ENCODE measurements at places on chromosomes 1 and 21.
A peak's percentile ranks its signal among the peaks of the same experiment; 100 is the strongest.

DNA sequence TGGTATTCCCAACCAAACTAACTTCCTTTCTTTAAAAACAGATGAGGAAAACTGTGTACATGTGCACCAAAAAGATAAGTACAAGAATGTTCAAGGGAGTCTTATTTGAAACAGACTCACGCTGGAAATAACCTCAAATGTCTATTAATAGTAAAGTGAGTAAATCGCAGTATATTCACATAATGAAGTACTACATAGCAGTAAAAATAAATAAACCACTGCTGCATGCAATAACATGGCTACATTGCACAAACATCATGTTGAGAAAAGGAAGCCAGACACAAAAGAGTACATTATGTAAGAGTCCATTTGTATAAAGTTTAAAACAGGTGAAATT, 5.2 kb upstream of the DENND2D start:
- no peak for DNase-seq

DNA sequence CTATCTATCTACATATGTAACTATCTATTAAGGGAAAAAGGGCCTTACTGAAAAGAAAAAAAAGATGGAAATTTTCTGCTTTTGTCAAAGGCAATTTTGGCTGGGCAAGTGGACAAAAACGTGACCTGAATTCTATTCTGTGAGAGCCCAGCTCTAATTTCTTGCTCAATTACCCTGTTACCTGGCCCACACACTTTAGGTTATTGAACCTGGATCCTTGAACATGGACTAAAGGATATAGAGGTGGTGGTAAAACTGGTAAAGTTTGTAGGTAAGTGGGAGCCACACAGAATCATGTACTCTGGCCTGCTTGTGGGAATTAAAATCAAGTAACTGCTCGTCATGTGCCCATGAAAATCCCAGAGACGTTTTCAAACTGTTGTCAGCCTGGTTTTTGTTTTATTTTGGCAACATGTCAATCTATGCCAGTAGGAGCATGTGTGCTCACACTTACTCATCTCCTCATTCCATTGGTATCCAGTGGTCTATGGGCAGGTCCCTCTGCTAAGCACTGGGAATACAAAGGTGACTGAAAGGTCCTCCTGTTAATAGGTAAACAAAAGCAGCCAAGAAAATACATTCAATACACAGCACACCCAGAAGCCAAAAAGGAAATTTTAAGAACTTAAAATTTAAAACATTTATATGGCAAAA, 113.7 kb upstream of the WARS2 start:
- no peak for DNase-seq

DNA sequence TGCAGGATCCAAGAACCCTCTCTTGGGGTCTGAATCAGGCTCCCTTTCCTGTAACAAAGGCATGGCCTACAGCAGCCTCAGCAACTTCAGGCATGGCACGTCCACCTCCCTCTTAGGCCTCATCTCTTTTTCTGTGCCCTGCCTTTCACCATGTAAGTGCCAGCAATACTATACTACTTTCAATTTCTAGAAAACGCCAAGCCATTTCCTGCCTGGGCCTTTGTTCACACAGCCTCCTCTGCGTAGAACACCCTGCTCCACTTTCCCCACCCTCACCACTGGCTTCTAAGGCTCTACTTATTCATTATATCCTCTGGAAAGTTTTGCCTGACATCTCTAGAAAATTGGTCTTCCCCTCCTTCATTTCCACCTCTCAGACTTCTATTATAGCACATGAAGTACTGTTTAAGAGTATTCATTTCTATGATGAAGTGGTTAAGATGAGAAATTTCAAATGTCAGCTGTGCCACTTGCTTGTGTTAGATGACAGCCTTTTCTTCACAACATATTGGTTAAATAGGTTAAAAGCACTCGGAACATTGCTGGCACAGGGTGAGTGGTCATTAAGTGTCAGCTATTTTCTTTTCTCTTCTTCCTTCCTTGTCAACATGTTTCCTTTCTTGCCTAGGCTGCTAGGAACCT, 41.6 kb upstream of the VWA5B1 start:
- no peak for DNase-seq

- DNase-seq, result peak; percentile 37
These were observed 25.8 kb downstream of the OSBPL9 start for GRCh38 chr1:51642739-51643142.

DNA sequence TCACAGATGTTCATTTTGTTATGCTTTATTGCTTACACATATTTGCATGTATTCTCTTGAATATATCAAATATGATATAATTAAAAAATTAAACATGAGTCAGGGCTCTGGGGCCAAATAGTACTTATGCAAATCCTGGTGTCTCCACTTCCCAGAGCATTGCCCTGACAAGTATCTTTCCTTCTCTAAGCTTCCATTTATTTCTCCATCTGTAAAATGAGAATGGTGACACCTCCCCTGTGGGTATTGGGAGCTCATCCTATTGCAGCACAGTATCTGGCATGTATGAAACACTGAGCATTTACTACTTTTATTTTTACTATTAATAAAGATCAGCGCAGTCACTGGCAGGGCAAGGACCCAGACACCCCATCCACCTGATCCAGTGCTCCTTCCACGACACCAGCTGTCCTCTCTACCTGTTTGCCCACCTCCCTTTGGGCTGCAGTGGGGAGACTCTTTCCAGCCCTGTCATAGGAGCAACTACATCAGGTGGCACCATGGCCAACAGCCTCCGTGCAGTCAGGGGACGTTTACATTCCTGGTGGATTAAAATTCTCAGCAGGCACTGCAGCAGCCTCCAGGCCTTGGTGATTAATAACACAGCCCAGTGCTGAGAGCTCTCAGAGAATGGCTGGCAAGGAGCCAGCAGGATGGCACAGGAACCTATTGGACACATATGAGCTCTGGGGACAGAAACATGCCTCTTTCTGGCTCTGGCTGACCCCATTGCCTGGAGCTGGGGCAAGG, 113.0 kb downstream of the DMRTB1 start:
- DNase-seq, result no peak

DNA sequence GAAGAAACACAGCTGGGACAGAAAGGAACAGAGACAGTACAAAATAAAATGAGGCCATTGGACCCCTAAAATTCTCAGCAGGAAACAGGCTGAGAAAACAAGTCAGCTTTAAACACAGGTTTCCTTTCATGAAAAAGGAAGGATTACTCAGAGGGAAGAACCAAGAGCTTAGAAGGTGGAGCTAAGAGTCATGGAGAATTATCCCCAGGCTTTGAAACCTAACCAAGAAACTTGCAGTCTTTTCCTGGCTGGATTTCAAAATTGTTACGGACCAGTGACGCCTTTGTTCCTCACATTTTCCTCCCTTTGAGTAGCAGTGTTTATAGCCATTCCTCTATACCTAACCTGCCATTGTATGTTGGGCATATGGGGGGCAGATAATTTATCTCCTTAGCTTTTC, 8.8 kb downstream of the HMGB4 start:
- DNase-seq, result no peak

DNA sequence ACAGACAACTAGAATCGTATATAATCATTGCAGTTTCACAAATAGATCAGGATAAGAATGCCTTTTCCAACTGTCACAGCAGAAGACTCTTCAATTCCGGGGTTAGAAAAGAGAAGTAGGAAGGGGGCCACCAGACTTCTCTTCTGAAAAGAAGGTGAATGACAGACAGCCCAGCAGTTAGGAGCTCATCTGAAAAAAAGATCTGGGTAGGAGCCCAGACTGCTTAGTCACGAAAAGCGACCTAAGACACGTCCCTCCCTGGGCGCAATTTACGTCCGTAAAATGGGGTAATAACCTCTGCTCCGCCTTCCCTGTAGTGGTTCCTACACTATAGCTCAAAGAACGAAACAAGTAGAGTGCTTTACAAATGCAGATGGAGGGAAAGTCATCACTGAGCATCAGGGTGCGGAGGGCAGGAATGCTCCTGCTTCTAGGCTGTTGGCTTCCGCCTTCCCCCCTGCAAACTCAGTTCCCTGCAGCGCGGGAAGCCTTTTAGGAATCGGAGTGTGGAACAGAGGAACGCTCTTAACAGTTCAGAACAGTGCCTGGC, 582 bp downstream of the ORC1 start:
- no peak for DNase-seq

- no peak for DNase-seq
These were observed 79.0 kb downstream of the ZNF281 start for GRCh38 chr1:200330741-200331428.

DNA sequence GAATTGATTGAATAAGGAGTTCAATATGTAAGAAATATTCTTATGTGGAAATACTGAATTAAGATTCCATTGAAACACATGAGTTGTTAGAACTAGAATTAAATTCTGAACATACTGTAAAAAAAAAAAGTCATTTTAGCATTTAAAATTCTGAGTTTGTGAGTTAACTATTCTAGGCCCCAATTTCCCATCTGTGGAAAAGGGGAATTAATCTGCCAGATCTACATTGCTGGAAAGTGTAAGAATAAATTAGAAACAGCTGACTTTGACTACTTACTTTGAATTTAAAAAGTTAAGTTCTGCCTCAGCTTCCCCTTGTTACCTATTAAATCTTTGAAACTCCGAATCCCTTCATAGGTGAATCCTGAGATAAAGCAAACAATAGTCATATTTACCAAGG, 103.0 kb downstream of the SNX7 start:
- DNase-seq, result no peak

- no peak for DNase-seq
These were observed 6.7 kb upstream of the SLC9A1 start for GRCh38 chr1:27161594-27161993.

DNA sequence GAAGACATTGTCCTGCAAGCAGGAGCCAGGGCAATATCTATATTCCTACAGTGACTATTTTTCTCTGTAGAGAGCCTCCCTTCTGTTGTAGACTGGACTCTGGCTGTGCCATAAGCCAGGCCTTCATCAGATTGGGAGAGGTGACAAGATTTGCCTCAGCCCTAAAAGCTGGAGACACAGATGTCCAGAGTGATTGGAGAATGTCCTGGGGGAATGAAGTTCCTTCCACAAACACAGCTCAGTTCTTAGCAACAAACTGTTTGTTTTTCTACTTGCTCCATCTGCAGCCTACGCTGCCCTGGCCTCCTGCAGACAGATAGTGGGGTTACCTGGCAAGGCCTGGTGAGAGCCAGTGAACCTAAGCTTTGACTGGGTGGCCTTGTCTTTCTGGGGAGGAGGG, 29.9 kb upstream of the SNX27 start:
- no peak for DNase-seq

DNA sequence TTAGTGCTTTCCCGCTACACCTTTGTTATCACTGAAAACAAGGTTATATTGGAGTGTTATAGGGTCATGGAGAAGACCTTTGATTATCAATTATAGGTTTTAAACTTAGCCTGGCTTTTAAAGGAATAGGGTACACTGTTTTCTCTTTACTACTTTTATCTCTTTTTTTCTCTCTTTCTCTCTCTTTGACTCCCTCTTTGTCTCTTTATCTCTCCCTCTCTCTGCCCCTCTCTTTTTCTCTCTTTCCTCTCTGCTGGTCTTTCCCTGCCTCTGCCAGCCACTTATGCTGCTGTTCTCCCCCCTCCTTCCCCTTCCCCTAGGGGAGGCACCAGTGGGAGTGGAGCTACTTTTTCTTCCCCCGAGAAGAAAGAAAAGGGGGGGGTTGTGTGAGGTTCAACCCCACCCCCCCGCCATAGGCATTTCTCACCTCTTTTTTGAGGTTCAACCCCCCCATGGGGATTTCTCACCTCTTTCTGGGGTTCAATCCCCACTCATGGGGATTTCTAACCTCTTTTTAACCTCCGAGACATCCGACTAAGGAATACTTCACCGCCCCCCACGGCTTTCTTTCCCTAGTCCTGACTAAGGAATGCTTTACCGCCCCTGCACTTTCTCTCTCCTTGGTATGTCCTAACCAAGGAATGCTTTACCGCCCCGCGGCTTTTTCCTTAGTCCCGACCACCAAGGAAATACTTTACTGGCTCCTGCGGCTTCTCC, 17.2 kb upstream of the ZBTB8B start:
- no peak for DNase-seq

DNA sequence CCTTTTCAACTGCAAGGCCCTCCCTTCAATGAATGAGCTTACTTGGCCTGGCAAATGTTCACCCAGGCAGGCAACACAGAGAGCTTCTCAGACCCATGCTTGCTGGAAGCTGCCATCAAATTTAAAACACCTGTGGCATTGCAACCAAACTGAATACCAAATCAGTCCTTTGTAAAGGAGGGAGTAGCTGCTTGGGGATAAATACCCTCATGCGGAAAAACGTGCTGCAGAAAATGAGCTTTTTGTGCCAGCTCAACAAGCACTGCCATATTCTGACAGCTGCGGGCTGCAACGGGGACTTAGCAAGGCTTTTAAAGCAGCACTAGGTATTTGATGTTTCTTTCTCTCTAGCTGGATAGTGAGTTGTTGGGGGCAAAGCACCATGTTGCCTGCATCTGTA, 119.7 kb downstream of the PLPPR4 start:
- DNase-seq, result no peak

DNA sequence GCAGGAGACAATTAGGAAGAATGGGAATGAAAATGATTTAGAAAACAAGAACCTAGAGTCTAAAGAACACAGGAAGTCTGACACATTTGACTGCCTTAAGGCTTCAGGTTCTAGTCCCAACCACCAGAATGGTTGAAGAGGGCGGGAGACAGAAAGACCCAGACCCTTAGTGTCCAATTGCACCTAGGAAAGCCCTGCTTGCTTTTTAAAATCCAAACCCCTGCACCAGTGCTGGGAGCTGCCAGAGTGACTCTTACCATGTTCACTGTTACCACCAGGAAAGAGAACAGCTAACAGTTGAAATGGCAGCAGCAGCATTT, 265 bp downstream of the CD1B start:
- DNase-seq, result no peak

- DNase-seq, result no peak
These were observed 172.4 kb downstream of the C1orf21 start for GRCh38 chr1:184559117-184559713.

DNA sequence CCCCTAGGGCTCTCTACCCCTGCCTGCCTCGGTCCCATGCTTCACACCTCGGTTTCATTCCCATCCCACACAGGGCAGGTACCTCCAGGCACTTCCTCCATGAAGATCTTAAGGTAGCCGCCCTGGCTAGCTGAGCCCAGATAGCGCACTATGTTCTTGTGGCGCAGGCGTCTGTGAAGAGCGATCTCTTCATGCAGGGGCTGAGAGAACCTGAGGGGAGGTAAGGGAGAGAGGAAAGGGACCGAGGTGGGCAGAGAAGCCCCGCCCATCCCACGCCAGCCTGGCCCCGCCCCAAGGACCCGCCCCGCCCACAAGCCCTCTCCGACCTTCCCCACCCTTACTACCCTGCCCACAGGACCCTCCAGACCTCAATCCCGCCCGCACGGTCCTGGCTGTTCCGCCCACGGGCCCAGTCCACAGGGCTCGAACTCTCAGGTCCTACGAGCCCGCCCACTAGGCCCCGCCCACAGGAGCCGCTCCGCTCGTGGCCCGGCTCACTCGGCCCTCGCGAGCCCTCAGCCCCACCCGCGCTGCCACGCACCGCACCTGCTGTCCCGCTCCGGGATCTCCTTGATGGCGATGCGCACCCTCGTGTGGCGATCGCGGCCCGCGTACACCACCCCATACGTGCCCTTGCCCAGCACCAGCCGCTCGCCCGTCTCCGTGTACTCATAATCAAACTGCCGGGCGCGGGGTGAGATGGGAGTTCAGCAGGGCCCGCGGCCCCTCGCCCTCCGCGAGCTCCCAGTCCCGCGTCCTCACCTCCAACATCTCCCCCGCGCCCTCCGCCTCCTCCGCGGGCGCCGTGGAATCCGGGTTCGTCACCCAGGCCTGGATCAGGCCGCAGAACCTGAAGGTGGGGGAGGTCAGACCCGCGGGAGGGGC, 6.4 kb downstream of the MAP3K6 start:
- no peak for DNase-seq

- DNase-seq, result no peak
These were observed 63.6 kb downstream of the NEK7 start for GRCh38 chr1:198220428-198220827.

GRCh38 chr1:210922666-210923065, 211.3 kb downstream of the KCNH1 start:
- no peak for DNase-seq

- no peak for DNase-seq
These were observed 5.7 kb downstream of the FHL3 start for GRCh38 chr1:37999430-38000232.
